ENCODE measurements at places on chromosomes 5 and 9.

- no peak for DNase-seq
These were observed 11.0 kb downstream of the PLIN2 start for GRCh38 chr9:19116107-19116790.

DNA sequence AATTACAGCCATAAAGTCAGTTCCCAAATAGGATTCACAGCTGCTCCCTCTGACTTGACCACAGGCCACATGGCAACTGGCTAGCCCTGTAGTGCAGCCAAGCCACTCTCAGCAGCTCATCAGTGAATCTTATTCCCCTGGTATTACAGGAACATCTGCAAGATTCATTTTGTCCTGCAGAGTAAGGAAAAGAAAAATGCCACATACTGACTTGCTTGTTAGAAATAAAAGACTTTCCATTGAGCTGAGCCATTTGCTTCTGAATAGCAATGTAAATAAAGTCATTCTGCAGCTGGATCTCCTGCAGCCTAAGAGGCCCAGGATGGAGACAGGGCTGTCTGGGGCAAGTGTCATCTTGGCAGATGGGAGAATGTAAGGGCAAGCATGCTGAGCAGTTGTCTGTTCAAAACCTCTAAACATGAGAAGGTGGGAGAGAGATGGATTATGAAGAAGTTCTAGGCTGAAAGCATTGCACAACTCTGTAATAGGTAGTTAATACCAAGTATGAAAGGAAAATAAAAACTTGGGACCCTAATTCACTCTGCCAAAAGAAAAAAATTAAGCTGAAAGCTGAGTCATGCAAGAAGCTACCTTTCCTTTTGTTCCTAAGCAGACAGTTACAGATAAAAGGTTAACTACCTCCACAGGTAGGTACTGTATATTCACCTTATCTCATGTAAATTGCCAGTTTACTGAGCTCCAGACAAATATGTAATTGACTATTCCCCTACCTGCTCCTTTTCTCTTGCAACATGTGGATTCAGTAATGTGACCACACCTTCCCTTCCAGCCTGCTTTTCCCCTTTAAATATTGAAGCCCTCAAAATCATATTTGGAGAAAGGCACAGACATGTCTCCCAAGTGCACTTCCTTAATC, 244.4 kb upstream of the RAI14 start:
- no peak for DNase-seq

GRCh38 chr5:79931866-79932265, 59.2 kb downstream of the MTX3 start:
- DNase-seq = no peak

DNA sequence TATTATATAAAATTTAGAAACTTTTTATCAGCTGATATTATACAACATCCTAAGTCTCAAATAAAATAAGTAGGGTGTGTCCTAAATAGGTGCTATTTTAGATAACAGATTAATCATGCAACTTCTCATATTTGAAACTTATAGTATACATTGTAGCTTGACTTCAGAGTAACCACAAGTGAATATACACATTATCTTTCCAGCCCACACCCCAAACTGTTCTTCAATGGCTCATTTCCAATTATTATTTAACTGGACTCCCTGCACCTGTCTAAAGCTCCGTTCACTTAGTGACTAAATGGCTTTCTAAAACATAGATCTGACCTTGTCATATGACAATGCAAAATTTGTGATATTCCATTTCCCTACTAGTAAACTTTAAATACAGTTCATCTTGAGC, 490.9 kb upstream of the RGMB start:
- DNase-seq = no peak

DNA sequence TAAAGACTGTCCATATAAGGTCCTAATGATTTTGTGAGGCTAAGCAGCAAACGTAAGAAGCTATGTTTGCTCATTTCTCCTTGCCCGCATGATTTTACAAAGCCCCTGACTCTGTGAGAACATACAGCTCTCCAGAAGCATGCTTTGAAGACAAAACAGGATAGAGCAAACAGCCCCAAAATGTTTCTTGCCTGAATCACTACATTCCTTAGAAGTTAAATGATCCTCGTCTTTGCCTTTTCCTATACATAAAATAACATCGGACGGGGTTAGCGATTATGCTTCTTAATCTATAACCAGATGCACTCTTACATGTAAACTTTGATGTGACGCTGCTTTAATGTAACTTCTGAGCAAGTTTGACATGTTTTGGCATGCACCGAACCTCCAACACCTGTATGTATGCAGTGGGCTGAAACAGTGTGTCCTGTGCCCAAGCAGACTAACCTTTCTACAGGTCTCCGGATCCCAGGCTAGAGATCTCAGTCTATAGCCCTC, 353.7 kb downstream of the CETN3 start:
- DNase-seq = no peak

GRCh38 chr5:13567819-13568218, 376.7 kb downstream of the DNAH5 start:
- DNase-seq = no peak

GRCh38 chr5:129460672-129460935, 506 bp downstream of the ADAMTS19 start:
- DNase-seq = no peak

GRCh38 chr9:103041961-103042360, 46.8 kb downstream of the CYLC2 start:
- no peak for DNase-seq

DNA sequence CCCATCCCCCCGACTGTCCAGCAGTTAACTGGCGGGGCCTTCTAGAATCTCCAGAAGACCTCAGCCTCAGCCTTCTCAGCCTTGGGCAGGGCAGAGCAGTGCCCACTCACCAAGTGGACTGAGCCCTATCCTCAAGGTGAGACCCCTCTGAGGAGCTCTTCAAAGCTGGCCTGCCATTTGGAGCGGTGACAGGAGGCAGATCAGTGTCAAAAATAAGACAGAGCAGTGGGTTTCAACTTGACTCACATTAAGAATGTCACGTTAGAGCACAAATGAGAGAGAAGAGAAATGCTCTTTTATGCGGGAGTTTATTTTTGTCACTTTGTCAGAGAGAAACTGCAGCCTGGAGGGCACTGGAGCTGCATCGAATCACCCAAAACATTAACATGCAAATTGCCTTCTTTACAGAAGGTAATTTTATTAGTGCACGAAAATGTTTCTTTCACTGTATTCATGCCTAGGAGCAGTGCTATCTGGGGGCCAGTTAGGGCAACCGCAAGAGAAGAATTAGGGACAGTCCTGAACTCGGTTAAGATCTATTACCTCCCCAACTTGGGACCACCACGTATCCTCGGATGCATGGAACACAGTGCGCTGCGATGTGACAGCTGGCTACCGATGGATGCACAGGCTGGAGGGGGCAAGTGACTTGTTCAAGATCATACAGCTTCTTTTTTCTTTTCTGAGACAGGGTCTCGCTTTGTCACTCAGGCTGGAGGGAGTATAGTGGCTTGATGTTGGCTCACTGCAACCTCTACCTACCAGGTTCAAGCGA, 188.5 kb downstream of the DAB2IP start:
- DNase-seq = no peak

DNA sequence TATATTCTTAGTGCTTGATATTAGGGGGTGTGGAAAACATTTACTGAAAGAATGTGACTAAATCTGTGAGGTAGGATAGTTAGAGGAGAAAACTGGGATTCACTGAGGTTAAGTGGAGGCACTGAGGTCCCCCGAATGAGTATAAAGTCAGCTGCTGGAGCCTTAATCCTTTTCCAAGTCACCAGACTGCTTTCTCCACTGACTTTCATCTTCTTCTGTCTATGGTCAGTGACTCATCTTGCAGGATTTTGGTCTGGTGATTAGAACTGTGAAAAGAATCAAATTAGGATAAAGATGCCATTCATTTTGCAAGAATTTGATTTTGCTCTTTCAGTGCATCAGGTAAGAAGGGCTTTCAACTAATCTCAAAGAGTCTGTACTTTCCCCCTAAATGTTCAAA, 89.3 kb upstream of the ALDH1A1 start:
- DNase-seq = no peak

GRCh38 chr9:101738566-101739183, at the start of gene GRIN3A:
Gene GRIN3A, minus strand, starts transcription at chr9:101738647. Its CDS starts 668 bp downstream, at chr9:101737979.
- DNase-seq = no peak

- DNase-seq = no peak
These were observed 289.6 kb upstream of the SGCD start for GRCh38 chr5:156037151-156037909.

DNA sequence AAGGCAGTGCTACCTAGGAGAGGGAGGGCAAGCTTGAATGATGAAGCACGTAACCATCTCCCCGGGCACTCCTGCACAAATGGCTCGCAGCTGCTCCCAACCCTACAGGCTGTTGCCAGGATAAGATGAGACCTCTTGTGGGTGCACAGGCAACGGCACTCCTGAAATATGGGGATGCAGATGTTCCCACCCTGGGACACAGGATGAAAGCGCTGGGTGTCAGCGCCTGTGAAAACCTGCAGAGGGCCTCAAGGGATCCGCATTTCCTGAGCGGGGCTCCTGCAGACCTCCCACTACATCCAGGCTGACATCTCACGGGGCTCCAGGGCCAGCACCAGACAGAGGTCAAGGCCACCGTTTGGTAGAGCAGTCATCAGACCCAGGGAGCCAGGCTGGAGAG, 60.7 kb downstream of the SMIM23 start:
- DNase-seq = no peak

GRCh38 chr9:69066955-69067354, 31.4 kb downstream of the FXN start:
- DNase-seq = no peak

GRCh38 chr5:123035918-123036390, 571 bp downstream of the PPIC start:
- DNase-seq = no peak

DNA sequence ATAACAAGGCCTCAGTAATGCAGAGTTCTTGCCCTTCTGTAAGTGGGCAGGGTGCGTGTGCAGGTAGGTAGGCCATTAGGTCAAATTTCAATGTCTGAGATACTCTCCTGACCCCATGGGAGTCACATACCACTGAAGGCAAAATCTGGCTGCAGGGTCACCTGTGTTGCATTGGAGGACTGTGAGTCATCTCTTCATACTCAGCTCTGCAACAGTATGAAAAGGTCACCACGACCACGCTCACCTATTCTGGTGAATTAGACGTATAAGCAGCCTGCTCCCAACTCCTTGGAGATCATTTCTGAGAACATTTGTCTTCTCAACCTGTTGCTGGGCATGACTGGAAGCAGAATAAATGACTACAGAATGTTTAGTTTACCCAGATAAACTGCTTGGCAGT, 599.8 kb downstream of the PDE4D start:
- no peak for DNase-seq

DNA sequence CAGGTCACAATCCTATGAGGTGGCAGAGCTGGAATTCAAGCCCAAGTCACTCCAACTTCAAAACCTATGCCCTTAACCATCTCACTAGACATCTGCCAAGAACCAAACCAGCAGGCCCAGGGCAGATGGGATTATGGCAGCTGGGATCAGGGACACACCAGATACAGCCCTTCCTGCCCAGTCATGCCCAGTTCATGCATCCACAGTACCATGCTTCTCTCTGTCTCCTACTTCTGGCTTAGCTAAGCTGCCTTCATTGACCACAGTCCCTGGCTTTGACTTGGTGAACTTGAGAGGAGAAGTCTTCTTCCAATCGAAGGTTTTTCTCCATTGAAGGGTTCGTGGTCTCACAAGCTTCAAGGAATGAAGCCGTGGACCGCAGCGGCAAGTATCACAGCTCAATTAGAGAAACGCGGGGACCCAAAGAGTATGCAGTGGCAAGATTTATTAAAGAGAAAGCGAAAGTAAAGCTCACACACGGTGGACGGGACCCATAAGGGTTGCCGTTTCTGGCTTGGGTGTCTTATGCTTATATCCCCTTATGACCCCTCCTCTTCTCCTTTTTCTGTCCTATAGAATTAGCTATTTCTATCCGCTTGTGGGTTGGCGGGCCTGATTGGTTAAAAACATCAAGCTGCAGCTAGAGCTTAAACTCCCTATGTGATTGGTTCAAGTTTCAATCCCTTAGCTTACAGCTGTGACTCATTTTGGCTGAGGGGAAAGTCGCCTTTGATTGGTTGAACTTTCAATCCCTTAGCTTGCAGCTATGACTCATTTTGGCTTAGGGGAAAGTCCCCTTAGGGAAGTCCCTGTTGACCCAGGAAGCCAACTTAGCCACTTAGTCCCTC, 101.2 kb downstream of the TRIM36 start:
- no peak for DNase-seq

DNA sequence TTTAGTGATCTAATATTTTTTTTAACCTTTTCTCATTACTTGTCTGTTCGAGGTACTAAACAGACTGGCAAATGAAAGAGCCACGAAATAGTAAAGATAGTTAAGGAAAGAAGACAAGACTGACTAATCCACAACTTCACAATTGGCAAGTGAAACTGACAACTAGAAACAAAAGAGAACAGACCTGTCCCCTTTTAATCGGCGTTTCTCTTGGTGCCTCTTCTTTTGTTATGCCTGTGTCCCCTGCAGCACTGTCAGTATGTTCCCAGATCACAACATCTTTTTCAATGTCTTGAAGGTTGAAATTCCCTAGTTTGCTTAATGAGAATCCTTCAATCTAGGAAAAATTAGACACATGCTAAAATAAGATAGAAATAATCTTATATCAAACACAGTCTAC, 26.1 kb downstream of the TUT7 start:
- no peak for DNase-seq

DNA sequence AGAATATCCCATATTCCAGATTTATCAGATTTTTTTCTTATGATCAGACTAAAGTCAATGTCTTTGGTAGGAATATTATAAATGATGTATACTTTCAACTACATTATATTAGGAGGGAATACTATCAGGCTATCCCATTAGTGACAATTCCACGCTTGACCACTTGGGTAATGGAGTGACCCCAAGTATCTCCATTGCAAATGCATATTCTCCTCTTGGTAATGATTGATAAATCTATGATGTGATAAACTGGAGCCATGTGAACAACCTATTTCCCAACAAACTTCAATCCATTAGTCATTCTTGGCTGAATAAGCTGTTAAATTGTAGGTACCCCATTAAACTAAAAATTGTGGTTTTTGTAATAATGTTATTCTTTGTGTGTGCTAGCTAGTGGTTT, 12.2 kb upstream of the MPDZ start:
- DNase-seq = no peak

- DNase-seq = no peak
These were observed 67.8 kb upstream of the SLC1A1 start for GRCh38 chr9:4422495-4422894.

GRCh38 chr5:72604111-72604797, 97.0 kb upstream of the ZNF366 start:
- no peak for DNase-seq

DNA sequence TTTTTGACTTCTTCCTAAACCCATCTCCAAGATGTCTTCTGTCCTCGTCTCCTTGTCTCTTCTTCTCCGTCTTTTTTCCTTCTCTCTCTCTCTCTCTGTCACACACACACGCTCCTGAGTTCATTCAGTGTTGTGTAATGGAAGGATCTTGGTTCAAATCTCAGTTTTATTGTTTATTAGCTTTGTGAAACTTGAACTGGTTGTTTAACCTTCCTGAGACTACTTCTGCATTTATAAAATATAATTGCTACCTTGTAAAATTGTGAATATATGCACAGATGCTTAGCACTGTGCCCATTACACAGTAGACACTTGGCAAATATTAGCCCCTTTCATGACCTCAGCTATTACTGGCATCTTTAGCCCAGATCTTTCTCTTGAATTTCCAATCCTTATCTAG, 2.4 kb upstream of the NADK2 start:
- DNase-seq = no peak
